ENCODE measurements at places on chromosomes 1 and 21. TPM values are rescaled to one million over a fixed set of nuclear protein-coding genes. Genes with fewer than 3 reads are reported as not detected.

GRCh38 chr21:25903607-25904006 lies 168.8 kb downstream of the GABPA start:
- no peak for DNase-seq

The SPRR2E gene
- not detected for total RNA-seq

- DNase-seq: no peak
Observed at GRCh38 chr1:37040773-37041172, 6.5 kb upstream of the GRIK3 start.

DNA sequence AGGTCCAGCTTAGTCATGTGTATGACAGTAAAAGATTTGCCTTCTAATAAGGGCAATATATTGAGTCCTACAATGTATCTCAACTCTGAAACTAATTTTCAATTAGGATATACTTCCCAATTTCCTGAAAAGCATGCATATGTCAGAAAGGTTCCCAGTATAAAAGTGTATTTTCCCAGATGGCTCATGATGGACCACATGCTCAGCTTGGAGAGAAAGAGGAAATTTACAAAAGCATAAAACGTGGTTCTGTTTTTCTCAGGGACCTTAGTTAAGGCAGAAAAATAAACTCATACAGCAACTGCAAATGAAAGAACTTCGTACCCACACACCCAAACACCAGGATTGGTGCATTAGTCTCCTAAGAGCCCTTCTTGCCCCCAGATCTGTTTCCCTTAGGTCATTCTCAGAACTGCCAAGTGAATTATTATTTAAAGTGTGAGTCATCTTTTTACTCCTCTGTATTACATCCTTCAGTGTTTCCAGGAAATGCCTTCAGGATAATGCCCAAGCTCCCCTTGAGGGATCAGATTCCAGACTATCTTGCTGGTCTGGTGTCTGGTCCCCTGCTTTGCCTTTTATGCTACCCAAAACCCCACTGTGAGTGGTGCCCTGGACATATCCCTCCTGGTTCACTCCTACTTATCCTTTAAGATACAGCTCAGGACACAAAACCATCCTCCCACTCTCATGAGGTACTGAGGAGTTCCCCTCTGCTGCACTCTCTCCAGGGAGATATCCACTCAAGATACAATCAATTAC lies 57.4 kb downstream of the SSX2IP start:
- DNase-seq: no peak

DNA sequence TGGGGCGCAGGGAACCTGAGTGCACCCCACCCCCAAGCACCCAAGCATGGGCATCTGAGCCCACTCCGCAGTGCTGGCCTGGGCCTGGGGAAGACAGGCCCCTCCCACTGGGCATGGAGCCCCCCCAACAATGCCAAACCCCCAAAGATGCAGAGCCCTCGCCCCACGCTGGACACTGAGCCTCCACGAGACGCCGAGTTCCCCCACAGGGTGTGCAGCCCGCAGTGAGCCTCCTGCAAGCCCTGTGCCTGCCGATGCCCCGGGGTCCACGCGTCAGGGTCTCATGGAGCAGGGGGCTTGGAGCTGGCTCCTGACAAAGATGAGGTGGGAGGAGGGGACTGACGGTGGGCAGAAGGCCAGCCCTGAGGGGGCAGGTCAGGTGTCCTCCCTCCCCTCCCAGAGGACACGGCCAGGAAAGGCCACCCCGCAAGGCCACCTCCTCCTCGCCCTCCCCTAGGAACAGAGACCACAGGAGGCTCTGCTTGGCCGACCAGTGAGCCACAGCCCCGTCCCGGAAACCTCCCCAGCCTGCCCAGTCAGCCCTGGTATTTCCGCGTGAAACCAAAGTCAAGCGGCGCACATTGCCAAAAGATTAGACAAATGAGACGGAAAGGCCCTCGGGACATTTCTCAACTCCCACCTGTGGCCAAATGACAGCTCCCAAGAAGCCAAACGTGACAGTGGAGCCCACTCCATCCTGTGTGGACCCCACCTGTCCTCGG lies 33.4 kb downstream of the MEGF6 start:
- no peak for DNase-seq

GRCh38 chr1:202643397-202644218 lies 66.6 kb downstream of the SYT2 start:
- no peak for DNase-seq

The CFAP45 gene
- total RNA-seq: 0.84 TPM

DNA sequence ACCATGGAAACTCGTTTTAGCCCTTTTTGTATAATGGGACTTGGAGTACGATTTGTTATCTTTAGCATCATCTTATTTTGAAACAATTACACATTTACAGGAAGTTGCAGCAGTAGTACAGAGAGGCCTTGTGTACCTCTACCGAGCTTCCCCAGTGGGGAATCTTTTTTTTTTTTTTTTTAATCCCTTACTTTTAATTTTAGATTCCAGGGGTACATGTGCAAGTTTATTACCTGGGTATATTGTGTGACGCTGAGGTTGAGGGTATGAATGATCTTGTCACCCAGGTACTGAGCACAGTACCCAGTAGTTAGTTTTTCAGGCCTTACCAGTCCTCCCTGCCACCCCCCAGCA lies 45.9 kb downstream of the HHAT start:
- no peak for DNase-seq

The CLCA2 gene
- not detected for total RNA-seq

The FLG gene
- total RNA-seq: not detected

GRCh38 chr1:48931506-48932192 lies 155.0 kb upstream of the BEND5 start:
- DNase-seq: no peak

- no peak for DNase-seq
Observed at GRCh38 chr1:166066107-166066506, 100.7 kb downstream of the FAM78B start.

The GPX7 gene
- total RNA-seq: 8.6 TPM

- no peak for DNase-seq
Observed at GRCh38 chr1:33687000-33687399, 176.9 kb upstream of the HMGB4 start.

- no peak for DNase-seq
Observed at GRCh38 chr1:147534386-147534785, 6.9 kb upstream of the BCL9 start.

The ZNF593OS gene
- total RNA-seq: not detected

The SON gene
- 244 TPM for total RNA-seq

DNA sequence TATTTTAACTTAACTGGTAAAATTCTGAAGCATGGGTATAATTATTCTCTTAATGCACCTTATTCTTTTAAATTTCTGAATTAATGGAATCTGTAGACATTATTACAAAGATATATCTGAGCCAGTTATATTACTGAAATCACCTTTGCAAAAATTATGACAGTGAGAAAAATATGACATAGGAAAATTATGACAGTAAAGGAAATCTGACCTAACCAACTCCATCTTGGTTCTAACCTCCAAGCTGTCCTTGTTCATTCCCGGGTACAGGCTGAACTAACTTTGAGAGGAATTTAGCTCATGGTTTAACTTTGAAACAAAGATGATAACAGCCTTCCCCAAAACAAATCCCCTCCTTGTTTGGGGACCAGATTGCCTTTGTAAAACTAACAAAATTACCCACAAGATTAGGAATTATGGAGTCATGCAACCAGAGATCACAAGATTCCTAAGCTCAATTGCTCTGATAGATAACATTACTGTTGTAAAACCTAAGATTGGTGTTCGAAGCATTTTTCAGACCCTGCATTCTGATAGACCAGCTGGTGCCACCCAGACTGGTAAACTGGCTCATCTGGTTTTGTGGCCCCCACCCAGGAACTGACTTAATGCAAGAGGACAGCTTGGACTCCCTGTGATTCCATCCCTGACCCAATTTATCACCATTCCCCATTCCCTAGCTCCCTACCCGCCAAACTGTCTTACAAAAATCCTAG lies 9.4 kb upstream of the CD55 start:
- DNase-seq: no peak

DNA sequence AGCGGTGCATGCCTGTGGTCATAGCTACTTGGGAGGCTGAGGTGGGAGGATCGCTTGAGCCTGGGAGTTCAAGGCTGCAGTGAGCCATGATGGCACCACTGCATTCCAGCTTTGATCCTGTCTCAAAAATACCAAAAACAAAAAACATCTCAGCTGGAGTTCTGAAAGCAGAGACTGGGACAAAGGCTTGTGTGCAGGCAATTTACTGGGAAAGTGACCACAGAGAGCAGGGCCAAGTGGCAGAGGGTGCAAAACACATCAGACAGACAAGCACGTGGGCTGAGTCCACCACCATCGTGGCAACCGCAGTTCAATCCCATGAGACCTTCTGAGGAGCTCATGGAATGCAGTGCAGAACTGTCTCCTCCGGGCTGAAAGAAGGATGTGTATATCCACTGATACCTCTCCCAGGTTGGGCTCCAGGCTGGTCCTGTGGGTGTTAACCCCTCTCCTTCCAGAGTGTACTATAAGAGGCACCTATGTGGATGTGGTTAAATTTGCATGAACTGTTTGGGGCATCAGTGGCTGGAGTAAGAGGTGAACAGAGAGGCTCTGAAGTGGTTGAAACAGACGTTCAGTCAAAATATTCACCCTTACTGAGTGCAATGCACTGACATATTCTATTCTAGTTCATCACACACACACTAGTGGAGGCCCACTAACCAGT lies 10.8 kb downstream of the PIGP start:
- no peak for DNase-seq

- no peak for DNase-seq
Observed at GRCh38 chr1:215192306-215192705, 109.8 kb downstream of the KCNK2 start.

DNA sequence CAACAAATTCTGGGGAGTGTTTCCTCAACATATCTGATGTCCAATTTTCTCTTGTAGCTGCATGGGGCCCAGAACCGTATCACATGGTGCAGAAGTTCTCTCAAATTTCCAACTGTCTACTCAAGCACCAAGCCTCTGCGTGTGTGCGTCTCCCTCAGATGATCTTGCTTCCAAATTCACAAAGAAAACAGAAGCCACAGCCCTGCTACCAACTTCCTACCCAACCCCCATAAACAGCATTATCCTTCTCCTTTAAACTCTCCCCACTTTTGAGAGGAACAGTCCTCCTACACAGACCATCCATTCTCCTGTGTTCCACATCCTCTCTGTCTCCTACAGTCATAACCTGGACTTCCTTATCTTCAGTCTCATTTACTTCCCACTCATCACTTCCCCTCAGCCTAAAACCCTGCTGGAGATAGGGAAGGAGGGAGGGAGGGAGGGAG lies 354.1 kb downstream of the SMYD3 start:
- DNase-seq: no peak

The LCE5A gene
- total RNA-seq: not detected

- no peak for DNase-seq
Observed at GRCh38 chr1:55965981-55966461, 613.3 kb downstream of the PLPP3 start.
